OCI-LY7 (cell line): ENCODE measurements at places on chromosomes 12 and 14. TPM values are rescaled to one million over a fixed set of nuclear protein-coding genes. Genes with fewer than 3 reads are reported as not detected.

Gene GXYLT1
- 11.1 and 11.4 TPM in 2 replicates for total RNA-seq

DNA sequence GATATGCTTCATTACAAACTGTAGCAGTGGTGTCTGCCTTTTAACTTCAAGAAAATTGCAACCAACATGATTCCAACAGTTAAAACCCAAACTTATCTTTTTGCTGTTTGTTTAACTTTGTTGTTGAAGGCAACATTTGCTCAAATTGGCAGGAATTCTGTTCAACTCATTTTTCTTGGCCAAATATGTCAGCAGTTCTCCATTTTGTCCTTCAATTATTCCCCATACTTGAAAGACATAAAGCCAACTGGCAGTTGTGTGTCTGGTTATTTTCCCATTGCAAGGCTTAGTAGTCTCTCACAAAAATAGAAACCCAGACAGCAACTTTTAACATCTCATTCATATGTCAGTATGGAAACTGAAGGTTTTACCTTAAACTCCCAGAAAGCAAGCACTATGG is 146.3 kb downstream of the LRIG3 start:
- no peak for DNase-seq

- no peak for DNase-seq
These were observed 838.6 kb downstream of the BCL11B start for GRCh38 chr14:98433436-98433835.

DNA sequence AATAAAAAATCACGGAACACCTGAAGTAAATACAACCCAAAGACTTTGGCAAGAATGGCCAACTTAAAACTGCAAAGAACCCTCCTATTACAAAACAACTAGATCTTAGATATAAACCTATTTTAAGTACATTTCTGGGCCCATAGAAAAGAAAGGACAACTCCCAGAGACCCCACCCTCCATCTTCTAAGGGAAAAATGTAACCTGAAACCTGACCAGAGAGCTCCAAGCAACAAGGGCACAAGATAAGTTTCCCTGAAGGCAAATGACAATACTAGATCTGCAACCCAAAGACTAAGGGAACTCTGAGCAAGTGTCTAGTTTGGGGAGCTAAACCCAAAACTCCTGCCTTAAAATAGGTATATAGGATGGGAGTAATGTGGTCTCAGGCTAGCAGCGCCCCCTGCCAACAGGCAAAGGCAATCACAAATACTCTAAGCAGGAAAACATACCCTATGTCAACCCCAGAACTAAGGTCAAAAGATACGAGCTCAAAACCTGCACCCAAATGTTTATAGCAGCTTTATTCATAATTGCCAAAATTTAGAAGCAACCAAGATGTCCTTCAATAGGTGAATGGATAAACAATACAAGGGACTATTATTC is 218.9 kb downstream of the ITPR2 start:
- DNase-seq = peak; percentile 41

Gene OTUB2
- 0.48 and 0.84 TPM in 2 replicates for total RNA-seq

Gene MIP
- total RNA-seq = 0.57 TPM in 1 of 2 replicates, not detected in the other

GRCh38 chr14:70078329-70078728 is 110.4 kb downstream of the SLC8A3 start:
- DNase-seq = no peak
